ENCODE measurements at places on chromosomes 6 and 20. TPM values are rescaled to one million over a fixed set of nuclear protein-coding genes. Genes with fewer than 3 reads are reported as not detected.

GRCh38 chr6:140316966-140317365, 942.5 kb upstream of the CITED2 start:
- DNase-seq = no peak

GRCh38 chr6:29527126-29527525, 32.4 kb downstream of the UBD start:
- DNase-seq = no peak

The BMP6 gene
- 1.1 TPM for polyA plus RNA-seq

The DYNLT2 gene
- 2.2 TPM for polyA plus RNA-seq

The RING1 gene
- 36.0 TPM for polyA plus RNA-seq

The TRIM40 gene
- polyA plus RNA-seq = not detected
